Sigmoid colon (tissue), 7 donors: ENCODE measurements at places on chromosomes 7 and 10.

- DNase-seq = no peak
Measured at GRCh38 chr7:27073076-27073475, 22.7 kb downstream of the HOXA1 start.

GRCh38 chr7:70470746-70471145 lies 661.2 kb upstream of the GALNT17 start:
- DNase-seq = no peak

DNA sequence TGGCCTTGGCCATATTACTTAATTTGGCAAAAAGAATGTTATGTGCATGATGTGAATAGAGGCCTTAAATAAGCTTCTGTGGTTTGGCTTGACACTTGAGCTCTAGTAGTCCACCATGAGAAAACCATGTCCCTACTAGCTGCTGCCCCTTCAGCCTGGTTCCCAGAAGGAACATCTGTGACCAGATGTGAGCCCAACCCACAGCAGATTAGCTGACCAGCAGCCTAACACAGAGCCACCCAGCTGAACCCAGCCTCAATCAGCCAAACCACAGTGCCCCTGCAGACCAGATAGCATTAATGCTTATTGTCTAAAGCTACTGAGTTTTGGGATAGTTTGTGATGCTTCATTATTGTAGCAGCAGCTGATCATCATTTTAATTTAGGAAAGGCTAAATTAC lies 16.6 kb downstream of the JAZF1 start:
- no peak for DNase-seq

GRCh38 chr7:134059921-134060320 lies 67.2 kb upstream of the LRGUK start:
- no peak for DNase-seq

GRCh38 chr7:9264395-9264794 lies 831.0 kb downstream of the NXPH1 start:
- no peak for DNase-seq

GRCh38 chr7:29248713-29249382 lies 54.3 kb downstream of the CHN2 start:
- no peak for DNase-seq

DNA sequence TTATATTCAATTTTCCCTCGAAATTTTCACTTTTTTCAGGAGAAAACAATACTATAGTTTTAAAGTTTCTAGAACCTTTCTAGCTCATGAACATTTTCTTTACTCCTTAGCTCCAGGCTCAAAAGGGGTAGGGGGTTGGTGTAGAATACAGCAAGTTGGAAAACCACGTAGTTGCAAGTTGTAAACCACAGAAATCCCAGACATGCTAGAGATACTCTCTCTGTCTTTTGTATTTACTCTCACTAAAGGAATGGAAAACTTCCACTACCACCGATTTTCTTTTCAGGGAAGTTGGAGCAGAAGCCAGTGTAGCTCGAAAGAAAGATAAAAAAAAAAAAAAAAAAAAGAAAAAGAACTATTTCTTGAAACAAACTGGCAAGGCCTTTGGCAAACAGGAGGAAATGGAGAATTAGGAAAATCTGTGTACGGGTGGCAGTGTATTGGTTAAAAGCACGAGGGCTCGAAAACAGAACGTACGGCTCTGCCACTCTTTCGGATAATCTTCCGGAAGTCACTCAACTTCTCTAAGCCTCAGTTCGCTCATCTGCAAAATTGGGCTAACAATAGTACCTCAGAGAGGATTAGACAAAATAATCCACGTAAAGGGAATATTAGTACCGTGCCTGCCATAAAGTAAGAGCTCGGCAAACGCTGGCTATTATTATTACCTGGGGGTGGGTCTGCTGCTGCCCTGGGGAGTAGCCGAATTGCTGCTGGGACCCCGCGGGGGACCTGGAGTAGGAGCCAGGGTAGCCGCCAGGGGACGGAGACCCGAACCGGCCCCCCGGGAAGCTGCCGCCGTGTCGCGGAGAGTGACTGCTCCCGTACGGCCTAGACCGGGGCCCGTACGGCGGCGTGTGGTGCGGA lies 628 bp downstream of the MPLKIP start:
- no peak for DNase-seq

- no peak for DNase-seq
Measured at GRCh38 chr7:135684136-135684535, 21.8 kb downstream of the STMP1 start.

GRCh38 chr7:11935905-11936304 lies 103.9 kb upstream of the THSD7A start:
- DNase-seq = no peak

DNA sequence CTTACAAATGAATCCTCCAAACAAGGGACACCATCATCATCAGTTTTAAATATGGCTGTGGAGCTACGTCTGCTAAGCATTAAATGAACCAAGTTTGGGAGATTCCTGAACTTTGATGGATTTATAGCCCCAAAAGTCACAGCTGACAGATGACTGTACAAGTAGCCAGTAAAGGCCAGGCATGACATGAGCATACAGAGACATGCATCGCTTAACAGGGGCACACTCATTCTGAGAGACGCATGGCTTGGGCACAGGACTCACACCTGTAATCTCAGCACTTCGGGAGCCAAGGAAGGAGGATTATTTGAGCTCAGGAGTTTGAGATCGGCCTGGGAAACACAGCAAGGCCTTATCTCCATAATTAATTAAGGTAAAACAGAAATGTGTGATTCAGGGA lies 166.2 kb downstream of the PARD3 start:
- DNase-seq = no peak

GRCh38 chr10:112126172-112126571 lies 57.4 kb downstream of the GPAM start:
- no peak for DNase-seq

DNA sequence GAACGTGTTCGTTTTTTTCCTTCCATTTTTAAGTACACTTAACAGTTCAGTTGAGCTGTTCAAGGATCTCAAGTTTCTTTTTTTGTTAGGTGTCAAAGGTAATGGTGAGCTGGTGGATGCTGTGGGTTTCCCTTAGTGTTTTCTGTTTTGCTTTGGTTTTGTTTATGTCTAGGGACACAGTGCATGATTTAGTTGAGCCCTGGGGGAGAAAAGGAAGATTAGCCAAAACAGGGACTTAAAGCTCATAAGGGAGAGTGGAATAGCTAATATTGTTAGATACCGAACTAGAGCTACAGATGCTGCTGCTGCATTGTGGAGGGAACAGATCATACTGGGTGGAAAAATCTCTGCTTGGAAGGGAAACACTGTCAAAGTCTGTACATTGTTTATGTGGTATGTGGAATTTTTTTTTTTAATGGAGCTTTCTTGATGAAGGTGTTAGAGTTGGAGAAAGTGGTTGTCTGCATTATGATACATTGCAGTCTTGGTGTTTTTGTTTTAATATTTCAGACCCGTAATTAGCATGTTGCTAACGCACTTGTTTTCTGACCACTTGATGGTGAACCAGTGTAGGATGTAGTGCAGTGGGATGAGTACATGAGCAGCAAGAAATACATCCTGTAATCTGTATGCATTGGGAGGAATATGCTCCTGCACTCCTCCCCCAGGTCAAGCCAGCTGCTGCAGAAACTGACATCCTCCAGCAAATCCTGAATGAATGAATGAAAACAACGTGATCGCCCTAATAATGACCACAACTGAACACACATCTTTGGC lies 2.1 kb downstream of the GLCCI1 start:
- DNase-seq = no peak

DNA sequence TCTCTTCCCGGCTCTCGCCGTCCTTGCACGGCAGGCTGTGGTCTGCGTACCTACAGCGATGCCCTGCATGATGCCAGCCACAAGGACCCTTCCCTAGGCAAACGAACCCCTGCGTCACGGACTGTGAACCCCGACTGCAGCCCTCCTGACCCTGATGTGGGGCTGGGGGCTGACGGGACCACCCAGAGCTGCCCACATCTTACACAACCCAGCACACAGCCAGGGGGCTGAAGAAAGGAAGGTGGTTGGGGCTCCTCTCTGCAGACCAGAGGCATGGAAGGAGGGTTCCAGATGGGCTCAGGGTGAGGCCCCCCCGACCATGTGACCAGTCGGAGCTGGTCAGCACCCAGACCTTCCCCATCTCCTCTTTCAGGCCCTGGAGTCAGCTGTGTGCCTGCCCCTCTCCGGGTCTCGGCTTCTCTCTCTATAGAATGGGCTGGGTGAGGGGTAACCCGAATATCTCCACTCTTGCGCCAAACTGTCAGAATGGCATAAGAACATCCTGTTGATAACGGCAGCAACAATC lies 41.4 kb downstream of the EBF3 start:
- DNase-seq = peak; percentile 21

DNA sequence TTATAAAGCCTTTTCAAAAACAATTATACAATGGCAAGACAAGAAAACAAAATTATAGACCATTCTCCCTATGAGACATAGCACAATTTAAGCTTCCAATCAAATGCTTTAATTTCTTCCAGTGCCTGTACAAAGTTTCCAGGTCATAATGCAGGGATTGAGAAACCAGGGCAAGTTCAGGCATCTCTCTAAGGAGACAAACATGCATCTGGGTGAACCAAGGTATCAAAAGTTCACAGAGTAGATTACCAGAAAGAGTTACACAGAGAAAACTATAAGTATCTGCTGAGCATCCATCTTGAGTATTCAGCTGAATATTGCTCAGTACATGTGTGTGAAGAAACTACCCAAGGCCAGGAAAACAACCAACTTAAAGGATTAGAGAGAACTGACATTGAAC lies 89.1 kb downstream of the COL28A1 start:
- DNase-seq = no peak

DNA sequence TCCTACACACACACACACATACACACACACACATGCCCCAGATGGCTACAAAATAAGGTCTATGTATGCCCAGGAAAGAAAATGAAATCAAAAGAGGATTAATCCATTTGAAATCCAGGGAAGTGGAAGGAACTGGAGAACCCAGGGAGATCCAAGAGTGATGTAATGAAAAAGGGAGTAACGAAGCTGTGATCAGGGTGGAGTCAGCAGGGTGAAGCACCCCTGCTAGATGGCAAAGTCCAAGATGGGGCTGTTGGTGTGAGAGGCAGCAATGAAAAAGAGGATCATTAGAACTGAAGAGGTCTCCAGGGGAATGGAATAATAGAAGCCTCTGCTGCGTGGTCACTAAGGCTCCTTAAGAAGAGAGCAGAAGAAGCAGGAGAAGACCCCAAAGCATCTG lies 43.6 kb upstream of the IL6 start:
- DNase-seq = no peak

DNA sequence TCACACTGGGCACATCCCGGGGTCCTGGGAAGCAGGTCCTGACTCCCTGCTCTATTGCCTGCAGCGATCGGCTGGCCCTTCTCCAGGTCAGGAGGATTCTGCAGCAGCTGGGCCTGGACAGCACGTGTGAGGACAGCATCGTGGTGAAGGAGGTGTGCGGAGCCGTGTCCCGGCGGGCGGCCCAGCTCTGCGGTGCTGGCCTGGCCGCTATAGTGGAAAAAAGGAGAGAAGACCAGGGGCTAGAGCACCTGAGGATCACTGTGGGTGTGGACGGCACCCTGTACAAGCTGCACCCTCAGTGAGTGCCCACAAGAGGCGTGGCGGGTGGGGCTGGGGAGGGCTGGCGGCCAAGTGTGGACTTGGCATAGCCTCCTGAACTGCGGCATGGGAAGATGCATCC lies 12.8 kb upstream of the HK1 start:
- no peak for DNase-seq

GRCh38 chr10:14564268-14564744 lies 210.4 kb downstream of the FAM107B start:
- DNase-seq = no peak

GRCh38 chr10:23293973-23294590 lies 50.5 kb downstream of the C10orf67 start:
- DNase-seq = no peak

DNA sequence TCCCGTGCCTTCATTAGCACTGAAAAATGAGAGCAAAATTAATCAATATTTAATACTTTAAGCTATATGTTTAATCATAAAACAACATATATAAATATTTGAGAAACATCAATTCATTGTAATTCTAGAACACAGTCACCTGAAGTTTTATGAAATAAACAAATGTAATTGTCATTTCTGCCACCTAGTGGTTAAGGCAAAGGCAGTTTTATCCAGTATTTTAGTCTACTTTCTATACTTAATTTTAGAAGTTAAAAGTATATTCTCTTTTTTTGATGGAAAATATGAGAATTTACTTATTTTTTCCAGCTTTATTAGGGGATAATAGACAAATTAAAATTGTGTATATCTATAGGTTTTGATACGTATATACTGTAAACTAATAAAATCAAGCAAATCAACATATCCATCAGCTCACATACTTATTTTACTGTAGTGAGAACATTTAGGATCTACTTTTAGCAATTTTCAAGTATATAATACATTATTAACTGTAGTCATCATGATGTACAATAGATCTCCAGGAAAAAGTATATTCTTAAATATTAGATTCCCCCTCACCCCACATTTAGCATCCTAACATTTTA lies 16.9 kb downstream of the PCGF6 start:
- DNase-seq = no peak

DNA sequence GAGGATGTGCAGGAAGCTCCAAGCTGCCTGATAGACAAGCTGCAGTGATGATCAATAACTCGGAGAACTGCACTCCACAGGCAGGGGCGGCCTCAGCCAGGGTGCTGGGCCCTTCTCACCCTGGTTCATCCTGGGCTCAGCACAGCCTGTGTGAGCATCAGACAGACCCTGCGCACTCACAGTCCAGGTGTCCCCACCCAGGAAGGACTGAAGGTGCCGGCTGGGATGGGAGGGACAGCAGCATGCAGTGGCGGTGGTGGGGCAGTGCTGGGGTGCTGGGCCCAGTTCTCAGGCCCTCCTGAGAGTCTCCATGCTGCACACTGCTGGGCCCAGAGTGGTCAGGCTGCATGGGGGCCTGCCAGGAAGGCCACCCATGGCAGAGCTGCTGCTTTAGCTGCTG lies 74.1 kb downstream of the ITIH5 start:
- no peak for DNase-seq
